Stimulated activated CD8-positive, alpha-beta memory T cell treated with anti-CD3 and anti-CD28 coated beads, Interleukin-4, amount 100 ng/mL, for 1 hour (primary cell): ENCODE measurements at places on chromosomes 2 and 18.

DNA sequence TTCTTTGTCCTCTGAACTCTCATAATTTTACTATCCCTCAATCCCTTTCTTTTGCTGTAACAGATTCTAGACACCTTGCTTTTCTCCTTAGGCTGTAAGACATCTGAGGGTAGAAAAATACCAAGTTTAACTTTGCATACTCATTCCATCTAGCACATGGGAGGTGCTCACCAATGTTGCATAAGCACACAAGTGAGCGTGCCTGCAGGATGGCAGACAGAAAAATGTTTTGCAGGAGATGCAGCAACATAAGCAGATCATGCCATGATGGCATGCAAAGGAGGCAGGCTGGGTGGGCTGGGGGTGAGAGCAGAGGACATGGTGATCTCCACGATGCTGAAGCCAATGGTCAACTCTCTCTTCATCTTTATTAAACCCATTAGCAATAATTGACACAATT lies 24.1 kb downstream of the CYRIA start:
- DNase-seq: no peak

DNA sequence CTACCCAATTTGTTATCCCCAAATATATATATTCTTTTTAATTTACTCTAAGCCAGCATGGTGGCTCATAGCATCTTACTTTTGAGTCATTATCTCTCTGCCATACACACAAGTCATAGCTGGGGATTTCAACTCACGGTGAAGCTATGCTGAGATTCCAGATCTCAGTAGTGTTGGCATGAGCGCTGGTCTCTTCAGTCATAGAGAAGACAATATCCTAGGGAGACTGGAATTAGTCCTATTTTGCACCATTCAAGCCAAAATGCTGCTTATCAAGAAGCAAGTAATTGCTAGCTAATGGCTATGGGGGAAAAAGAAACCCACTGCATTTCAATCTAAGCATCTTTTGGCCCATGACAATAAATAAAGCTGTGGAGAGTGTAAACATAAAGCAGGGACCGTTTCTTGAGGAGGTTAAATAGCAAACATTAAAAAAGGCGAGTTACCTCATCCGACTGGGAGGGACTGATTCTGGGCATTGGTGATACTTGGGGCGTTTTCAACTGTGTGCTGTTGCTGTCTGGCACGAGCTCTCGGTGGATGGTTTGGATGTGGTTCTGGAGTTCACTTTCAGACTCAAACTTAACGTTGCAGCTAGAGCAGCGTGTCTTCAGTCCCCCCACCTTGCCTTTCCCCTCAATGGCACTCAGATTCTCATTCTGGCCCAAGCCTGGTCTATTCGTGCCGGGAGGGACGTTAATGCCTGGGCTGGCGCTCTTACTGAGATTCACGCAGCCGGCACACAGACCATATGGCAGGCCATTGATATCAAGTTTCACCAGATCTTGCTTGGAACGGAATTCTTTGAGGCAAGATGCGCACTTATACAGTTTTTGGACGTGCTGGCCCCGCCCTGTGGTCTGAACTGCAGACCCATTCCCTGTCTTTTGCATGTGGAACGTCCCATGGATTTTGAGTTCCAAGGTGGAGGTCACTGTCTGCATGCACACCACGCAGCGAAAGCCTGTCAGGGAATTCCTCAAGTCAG lies 127.8 kb downstream of the ZNF521 start:
- DNase-seq: no peak

DNA sequence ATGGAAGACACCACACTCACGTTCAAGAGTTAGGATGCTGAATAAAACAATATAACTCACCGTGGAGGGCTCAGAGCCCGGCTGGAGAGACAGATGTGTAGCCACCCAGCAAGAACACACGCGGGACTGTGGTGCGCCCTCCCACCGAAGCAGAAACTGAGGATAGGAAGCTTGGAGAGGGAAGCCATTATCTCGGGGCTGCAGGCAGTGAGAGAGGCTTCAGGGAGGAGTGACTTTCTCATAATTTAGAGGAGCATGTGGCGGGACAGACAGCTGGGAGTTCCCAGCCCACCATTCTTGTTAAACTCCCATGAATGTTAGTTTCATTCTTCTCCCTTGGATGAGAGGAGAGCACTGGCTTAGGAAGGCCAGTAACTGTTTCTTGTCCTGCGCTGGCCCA lies 96.4 kb downstream of the MAPRE2 start:
- DNase-seq: no peak

DNA sequence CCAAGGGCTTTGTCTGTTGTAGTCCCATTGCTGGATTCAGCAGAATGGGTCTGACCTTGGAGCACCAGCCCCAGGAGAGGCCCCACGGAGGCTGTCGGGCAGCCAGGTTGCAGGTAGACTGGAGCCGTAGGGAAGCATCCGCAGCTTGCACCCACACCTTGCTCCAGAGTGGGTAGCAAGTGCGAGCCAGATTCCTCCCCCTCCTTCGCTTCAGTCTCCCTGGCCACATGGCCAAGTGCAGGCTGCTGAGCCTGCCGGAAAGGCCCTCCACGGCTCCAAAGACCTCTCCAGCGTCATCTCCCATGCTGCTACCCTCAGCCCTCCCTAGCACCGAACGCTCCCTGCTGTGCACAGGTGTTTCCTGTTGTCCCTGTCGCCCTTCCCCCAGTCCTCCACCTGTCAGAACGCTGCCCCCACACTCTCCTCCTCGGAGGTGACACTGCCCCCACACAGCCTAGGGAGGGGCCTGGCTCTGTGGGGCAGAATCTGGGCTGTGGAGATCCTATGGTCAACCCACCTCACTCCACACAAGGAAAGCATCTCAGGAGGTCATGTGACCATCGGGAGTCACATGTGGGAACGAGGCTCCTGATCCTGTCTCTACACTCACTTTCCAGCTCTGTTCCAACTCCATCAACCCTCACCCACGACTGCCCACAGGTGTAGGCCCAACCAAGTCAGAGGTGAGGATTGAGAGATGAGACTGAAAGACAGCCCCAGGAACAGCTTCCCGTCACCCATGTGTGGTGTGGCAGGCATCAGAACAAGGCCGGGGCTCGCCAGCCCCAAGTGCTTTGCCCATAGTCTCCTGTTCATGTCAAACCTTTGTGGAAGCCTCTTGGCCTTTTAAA lies 8.3 kb downstream of the KCNF1 start:
- DNase-seq: no peak

- DNase-seq: no peak
Measured at GRCh38 chr2:149825473-149825872, 237.9 kb upstream of the MMADHC start.

- no peak for DNase-seq
Measured at GRCh38 chr2:134190062-134190806, 63.6 kb upstream of the MGAT5 start.

- no peak for DNase-seq
Measured at GRCh38 chr2:120132190-120132589, 91.0 kb downstream of the TMEM185B start.

DNA sequence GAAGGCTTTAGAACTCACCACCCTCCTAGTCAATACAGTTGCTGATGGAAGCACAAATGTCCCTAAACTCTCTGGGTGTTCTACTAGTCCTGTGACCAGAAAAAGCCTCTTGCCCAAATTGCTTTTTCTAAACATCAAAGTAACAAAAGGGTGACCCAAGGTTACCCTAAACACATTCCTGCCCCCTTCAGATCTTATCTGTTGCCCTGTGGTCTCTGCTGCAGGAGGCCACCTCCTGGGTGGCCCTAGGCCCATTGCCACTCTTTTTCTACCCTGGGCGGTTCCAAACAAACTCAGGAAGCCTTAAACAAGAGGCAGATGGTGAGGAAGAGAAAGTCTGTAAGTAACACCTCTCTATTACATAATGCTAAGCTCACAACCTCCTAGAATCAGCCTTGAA lies 3.3 kb downstream of the RNF152 start:
- DNase-seq: no peak

- no peak for DNase-seq
Measured at GRCh38 chr2:66561645-66562303, 126.8 kb downstream of the MEIS1 start.

GRCh38 chr18:67651438-67651837 lies 134.9 kb upstream of the DSEL start:
- no peak for DNase-seq

DNA sequence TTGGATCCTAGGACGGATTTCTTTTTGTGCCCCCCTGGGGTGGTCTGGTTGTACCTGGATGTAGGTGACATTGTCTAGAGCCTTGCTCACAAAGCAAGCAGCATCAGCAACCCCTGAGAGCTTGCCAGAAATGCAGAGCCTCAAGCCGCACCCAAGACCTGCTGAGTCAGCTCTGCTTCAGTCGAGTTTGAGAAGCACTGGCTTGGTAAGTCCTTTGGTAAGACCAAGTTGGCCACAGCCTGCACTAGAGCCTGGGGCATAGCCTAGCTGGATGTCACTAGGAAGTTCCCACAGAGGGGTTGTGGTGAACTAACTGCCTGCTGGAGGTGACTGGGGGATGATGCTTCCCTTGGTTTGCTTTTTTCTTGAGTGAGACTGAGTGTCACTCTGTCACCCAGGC lies 6.2 kb downstream of the ABCG5 start:
- no peak for DNase-seq

DNA sequence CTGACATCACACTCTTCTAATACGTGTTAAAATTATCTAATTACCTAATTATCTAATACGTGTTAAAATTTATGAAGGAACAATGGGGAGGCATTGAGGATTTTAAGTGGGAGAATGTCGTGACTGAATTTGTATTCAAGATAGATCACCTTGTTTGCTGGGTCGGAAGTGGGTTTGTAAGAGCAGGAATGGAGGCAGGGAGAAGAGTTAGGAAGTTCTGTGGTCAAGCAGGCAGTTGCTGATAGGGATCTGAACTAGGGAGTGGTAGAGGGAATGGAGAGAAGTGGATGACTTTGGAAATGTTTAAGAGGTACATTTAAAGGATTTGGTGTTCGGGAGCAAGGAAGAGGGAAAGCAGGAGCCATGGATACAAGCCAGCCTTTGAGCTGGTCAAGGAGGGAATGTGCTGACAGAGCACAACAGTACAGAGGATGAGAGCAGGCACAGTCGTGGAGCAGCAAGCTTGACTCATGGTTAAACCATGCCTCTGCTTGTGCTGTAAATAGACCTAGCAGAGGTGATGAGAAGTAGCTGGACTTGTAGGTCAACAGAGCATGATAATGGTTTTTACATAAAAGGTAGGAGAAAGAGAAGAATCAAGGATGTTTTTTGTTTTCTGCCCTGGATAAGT lies 16.2 kb downstream of the IL18RAP start:
- no peak for DNase-seq

DNA sequence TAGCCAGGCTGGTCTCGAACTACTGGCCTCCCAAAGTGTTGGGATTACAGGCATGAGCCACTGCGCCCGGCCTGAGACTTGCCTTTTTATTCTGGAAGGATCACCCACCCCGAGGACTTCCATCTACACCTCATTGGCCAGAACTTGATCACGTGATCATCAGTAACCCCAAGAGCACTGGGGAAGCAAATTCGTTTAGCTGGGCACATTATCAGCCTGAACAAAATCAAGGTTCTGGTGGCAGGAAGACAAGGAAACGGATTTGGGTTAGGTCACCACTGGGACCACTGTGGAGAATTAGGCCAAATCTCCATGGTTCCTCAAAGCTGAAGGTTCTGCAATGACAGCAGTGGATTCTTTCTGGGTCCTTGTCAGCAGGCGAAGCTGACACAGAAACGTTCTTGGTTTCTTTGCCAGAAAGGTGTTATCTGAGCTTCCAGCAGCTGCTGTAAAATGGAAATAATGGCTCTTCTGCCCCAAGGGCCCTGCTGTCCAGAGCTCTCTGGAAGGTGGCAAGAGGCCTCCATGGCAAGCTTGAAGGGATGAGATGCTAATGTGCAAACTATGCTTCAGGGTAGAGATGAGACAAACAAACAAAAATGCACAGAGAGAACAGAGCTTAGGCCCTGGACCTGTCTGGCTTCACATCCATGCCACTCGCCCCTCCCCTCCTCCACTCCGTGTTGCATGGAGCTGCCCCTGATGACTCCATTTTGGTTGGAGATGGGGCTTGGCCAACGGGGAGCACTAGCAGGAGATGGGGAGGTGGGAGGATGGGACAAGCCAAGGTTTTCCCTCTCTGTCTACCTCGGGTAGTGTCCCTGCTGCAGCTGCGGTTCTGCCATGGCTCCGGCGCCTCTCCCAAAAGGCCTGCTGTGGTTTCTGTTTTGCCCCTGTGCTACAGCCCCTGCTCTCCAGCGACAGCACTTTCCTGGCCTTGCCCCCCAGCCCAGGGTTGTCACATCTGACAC lies 28.4 kb downstream of the TMEM177 start:
- no peak for DNase-seq

DNA sequence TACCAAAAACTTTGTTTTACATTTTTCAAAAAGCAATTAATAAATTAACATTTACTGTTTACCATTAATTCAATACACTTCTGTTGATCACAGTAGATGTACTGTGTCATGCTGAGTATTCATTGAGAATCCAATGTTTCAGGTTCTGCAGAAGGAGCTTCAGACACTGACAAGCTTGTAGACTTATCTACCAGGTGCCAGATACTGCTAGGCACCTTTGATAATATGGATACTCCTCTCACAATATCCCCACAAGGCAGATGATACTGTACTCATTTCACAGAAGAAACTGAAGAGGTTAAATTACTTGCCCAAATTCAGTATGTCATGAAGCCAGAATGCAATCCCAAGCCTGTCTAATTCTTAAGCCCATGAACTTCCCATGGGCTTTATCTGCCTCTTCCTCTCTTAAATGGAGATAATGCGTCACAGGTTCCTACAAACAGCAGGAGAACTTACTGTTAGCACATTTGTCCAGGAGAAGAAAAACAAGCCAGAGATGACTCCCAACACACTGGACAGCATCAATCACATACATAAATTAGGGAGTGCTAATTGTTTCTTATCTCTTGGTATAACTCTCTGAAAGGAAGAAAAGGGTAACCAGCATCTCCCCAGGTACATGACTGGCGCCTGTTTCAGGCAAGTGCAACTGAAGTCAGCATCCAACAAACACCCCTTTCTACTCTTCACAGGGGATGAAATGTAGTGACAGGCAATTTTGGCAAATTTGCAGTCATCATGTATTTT lies 27.4 kb downstream of the ITSN2 start:
- DNase-seq: no peak

GRCh38 chr2:132731441-132731840 lies 61.4 kb upstream of the LYPD1 start:
- no peak for DNase-seq

DNA sequence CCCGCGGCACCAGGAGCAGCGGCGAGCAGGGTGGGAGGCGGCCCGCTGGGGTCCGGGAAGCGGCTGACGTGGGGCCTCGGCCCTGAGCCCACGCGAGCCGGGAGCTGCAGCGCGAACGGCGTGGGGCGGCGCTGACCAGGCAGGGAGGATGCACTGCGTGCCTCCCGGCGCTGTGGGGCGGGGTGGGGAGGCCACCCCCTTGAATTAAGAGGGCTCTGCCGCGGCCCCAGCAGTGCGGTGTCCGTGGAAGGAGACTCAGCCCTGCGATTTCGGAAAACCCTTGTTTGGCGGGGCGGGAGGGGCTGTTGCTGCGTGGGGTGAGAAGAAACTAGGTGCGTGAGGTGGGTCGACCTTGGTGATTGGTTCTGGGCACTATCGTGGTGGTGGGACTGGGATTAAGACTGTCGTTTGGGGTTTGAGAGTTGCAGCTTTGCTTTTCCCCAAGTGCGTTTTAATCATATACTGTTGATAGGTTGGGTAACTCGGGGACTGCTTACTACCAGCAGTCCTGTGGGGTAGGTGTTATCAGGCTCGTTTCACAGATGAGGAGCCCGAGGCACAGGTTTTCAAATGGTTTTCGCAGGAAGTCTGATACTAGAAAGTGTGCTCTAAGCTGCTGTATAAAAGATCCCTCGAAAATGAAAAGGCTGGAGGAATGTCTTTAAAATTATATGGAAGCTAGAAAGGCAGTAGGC lies 722 bp downstream of the ACSL3 start:
- DNase-seq: peak; percentile 0

GRCh38 chr2:149538138-149538833 lies 49.3 kb downstream of the MMADHC start:
- no peak for DNase-seq

- DNase-seq: no peak
Measured at GRCh38 chr2:3001615-3002560, 375.7 kb downstream of the EIPR1 start.
